ENCODE measurements at places on chromosomes 13 and 19. TPM values are rescaled to one million over a fixed set of nuclear protein-coding genes. Genes with fewer than 3 reads are reported as not detected.

MEIS3 gene
- total RNA-seq = not detected

DNA sequence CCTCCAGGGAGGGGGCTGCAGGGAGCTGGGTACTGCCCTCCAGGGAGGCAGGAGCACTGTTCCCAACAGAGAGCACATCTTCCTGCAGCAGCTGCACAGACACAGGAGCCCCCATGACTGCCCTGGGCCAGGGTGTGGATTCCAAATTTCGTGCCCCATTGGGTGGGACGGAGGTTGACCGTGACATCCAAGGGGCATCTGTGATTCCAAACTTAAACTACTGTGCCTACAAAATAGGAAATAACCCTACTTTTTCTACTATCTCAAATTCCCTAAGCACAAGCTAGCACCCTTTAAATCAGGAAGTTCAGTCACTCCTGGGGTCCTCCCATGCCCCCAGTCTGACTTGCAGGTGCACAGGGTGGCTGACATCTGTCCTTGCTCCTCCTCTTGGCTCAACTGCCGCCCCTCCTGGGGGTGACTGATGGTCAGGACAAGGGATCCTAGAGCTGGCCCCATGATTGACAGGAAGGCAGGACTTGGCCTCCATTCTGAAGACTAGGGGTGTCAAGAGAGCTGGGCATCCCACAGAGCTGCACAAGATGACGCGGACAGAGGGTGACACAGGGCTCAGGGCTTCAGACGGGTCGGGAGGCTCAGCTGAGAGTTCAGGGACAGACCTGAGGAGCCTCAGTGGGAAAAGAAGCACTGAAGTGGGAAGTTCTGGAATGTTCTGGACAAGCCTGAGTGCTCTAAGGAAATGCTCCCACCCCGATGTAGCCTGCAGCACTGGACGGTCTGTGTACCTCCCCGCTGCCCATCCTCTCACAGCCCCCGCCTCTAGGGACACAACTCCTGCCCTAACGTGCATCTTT is 7.8 kb upstream of the CEACAM5 start:
- DNase-seq = peak; percentile 12
- H3K4me3 ChIP-seq = no peak overlapping the region
- H3K27ac ChIP-seq = no peak overlapping the region
- H3K36me3 ChIP-seq = no peaks in the 10 kb centered on the region

GRCh38 chr13:114131583-114132418 is 622 bp downstream of the RASA3 start:
- peak overlapping the region; percentile 97 for H3K4me3 ChIP-seq
- H3K27ac ChIP-seq = peak overlapping the region; percentile 84
- H3K4me1 ChIP-seq = peaks cover 55% of the 10 kb centered on the region
- no peak for DNase-seq
- no peaks in the 10 kb centered on the region for H3K27me3 ChIP-seq
- no peaks in the 10 kb centered on the region for H3K36me3 ChIP-seq

DNA sequence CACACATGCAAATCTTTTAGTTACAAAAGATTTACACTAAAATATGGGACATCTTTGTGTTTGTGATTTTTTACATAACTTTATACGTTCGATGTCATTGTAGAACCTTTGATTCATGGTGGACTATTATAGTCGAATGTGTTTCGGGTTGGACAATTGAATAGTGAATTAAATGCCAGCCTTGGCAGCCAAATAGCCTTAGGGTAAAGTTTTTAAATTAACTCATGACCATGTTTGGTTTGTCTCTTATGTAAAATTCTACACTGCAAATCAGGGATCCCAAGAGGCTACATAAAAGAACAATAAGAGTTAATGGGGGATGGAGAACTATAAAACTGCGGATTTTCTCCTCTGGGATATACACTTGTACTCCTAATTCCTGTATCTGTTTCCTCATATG is 1735.6 kb upstream of the SPRY2 start:
- H3K36me3 ChIP-seq = no peaks in the 10 kb centered on the region
- no peak for DNase-seq
- H3K27me3 ChIP-seq = no peaks in the 10 kb centered on the region
- no peaks in the 10 kb centered on the region for H3K4me1 ChIP-seq
- H3K27ac ChIP-seq = no peak overlapping the region
- no peak overlapping the region for H3K4me3 ChIP-seq
